ENCODE measurements at places on chromosomes 4 and X. TPM values are rescaled to one million over a fixed set of nuclear protein-coding genes. Genes with fewer than 3 reads are reported as not detected.

DNA sequence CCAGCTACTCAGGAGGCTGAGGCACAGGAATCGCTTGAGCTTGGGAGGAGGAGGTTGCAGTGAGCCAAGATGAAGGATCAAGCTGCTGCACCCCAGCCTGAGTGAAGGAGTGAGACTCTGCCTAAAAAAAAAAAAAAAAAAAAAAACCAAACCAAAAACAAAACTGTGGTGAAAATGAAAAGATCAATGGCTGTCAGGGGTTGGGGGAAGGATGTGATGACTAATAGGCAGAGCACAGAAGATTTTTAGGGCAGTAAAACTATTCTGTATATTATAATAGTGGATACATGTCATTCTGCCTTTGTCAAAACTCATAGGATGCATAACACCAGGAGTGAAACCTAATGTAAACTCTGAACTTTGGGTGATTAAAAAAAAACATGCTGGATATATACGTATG, 69.9 kb upstream of the ELOVL6 start:
- no peak for DNase-seq

- DNase-seq, result no peak
Measured at GRCh38 chr4:2301225-2301642, 39.3 kb upstream of the MXD4 start.

- DNase-seq, result no peak
Measured at GRCh38 chrX:43975796-43976195, 2.6 kb upstream of the NDP start.

DNA sequence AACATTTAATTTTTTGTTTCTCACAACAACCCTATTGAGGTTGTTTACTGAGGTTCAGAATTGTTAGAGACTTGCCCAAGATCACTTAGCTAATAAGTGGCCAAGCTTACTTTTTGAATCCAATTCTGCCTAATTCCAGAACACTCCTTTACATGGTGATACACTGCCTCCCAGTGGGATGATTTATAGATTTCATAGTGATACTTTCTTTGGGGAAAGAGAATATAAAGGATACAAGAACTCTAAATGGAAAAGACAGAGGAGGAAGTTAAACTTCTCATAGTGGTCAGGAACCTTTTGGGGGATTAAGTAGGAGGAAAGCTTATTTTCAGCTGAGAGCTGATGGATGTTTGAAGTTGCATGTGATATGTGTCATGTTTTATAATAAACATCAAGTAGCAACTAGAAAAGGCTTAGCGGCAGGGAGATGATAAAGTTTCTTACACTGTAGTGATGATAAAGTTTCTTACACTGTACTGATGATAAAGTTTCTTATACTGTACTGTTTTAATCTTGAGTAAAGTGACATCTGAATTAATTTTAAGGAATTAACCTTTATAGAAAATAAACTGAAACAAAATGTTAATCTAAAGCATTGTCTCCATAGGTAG, 15.3 kb downstream of the STAG2 start:
- DNase-seq, result no peak

DNA sequence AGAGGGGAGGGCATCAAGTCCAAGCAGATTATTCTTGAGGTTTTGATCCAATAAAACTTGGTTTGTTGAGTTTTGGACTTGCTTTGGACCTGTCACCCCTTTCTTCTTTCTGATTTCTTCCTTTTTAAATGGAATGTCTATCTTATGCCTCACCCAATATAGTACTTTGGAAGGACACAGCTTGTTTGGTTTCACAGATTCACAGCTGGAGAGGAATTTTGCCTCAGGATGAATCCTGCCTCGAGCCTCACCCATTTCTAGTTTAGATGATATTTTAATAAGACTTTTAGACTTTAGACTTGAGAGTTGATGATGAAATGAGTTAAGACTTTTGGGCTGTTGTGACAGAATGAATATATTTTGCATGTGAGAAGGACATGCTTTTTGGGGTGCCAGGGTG, 136.9 kb upstream of the PDE5A start:
- DNase-seq, result no peak

DNA sequence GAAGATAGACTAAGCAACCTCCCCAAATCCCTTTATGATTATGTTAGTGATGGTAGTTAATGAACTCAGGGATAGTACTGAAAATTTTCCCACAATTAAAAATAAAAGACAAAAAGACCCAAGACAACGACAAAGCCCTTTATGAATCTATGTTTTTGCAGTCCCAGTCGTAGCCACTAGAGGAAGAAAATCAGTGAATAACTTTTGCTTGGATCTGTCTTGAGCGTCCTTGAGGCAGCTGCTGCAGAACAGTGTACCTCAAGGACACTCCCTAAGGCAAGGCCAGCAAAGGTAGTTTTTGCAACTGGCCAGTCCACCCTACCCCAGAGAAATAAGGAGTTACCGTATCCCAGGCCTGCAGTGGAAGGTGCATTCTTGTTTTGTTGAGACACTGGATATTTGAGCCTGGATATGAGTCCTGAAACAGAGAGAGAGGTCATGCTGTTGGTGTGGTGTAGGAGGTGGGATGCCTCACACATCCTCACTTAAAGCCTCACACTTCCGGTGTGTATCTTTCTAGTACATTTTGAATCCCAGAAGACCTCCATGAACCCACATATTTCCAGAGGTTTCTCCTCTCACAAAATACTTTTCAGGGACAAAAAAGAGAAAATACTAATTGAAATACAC, 8.7 kb upstream of the TIMM8A start:
- no peak for DNase-seq

- DNase-seq, result no peak
Measured at GRCh38 chr4:139833151-139833910, 167.7 kb downstream of the MGST2 start.

GRCh38 chr4:162498168-162498567, 334.4 kb upstream of the FSTL5 start:
- DNase-seq, result no peak

GRCh38 chr4:69743476-69744156, 16.8 kb downstream of the SULT1B1 start:
- DNase-seq, result no peak

DNA sequence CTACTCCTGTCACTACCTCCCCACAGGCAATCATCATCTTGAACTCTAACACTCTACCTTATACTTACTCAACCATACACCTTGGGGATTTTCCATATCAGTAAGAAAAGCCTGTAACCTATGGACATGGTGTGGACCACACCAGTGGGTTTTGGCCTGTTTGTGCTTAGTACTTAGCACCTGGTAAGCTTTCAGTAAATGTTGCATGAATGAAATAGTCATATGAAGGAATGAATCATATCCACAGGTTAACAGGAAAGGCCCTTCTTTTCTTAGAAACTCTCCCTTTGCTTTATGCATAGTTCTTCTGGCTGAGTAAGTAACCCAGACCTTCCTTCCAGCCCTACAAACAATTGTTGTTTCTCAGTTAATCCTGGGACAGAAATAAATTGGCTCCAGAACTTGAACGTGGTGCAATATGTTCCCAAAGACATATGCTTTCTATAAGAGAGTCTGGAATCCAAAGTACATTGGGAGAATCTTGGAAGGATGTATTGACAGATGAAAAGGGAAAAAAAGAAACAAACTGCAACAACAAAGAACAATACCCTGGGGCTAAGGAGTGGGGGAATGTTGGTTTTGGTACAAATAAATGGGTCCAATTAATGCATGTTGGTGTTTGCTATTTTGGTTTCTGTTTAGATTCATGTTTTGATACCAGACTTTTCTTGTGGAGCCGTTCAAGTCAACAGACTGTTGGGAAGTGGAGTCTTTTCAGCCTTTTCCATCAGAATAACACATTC, 27.8 kb downstream of the RASL11B start:
- DNase-seq, result no peak

GRCh38 chrX:1164322-1165288, 47.8 kb downstream of the CRLF2 start:
- no peak for DNase-seq

DNA sequence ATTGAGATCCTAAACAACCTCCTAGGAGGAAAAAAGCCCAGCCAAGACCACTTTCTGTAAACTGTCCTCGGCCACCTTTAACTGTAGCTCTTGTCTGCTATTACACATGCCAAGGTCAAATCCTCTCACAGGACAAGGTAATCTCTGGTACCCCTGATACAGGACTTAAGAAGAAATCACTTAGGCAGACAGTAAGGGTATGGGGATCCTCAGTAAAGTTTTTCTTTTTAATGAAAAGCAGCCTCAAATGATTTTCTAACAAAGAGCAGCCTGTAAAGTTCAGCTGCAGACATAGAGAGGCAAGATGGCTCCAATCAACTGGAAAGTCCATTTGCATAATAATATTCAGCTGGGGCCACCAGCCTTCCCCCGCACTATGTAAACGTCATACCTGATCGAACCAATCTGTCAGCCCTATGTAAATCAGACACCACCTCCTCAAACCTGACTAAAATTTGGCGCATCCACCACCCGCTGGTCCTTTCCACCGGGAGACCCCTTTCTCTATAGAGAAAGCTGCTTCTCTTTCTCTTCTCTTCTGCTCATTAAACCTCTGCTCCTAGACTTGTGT, 14.6 kb upstream of the MPP1 start:
- DNase-seq, result no peak

DNA sequence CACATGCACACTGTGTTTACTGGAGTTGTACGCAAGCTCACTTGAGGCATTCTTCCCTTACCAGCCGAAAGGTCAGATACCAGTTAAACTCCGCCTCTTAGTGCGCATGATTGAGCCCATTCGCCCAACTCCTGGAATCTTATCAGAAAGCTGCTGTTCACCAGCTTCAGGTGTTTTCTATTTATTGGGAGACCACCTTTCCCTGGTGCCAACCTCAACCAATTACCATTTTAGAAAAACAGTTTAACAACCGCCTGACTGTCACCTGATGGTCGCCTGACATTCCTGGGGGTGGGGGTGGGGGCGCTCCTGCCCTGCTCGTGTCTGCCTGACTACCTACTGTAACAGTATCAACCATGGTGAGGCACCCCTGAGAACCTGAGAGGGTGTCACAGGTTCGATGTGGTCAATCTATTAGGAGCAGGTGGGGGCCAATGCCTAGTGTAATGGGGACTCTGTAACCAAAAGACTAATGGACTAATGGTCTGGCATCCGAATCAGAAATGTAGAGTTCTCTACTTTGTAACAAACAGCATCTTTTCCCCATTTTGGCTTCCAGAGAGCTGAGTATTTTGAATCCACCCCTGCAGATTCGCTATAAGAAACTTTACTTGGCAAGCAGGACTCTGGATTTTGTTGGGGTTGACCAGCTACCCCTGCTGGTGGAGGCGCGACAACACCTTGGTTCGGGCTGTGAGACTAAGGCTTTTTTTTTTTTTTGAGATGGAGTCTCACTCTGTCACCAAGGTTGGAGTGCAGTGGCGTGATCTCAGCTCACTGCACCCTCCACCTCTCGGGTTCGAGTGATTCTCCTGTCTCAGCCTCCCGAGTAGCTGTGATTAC, 58.2 kb upstream of the ZNF157 start:
- peak; percentile 59 for DNase-seq

GRCh38 chr4:26020083-26020668, 106.2 kb downstream of the SMIM20 start:
- DNase-seq, result peak; percentile 39

DNA sequence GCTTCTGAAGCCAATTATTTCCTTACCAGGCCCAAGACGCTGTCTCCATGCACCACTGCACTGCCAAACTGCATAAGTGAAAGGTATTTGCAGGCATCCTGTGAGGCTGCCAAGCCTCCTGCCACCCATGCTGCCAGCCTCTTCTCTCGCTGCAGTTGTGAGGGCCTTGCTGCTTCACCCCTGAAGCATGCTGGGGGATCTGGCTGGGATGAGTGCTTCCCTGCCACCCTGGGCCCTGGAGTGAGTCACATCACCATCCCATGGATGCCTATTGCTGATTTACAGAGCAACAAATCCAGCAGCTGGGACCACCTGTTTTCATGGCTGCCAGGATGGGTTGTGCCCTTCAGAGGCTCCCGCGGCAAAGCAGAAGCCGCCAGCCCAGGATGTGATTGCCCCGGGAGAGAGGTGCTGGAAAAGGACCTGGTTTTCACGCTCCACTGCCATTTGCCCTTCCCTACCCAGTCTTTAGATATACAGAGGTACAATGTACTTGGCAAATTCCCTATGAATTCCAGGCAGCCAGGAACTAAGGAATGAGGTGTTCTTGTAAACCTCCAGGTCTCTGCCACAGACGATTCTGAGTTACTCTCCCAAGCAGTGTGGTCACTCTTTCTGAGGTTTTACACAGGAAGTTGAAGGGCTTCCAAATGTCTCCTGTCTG, 41.5 kb upstream of the PTCHD1 start:
- no peak for DNase-seq

GRCh38 chr4:109955146-109955545, 42.5 kb downstream of the EGF start:
- DNase-seq, result no peak

- DNase-seq, result no peak
Measured at GRCh38 chrX:9438933-9439494, 25.8 kb upstream of the TBL1X start.

- no peak for DNase-seq
Measured at GRCh38 chrX:24646006-24646405, 1.1 kb downstream of the PCYT1B start.

DNA sequence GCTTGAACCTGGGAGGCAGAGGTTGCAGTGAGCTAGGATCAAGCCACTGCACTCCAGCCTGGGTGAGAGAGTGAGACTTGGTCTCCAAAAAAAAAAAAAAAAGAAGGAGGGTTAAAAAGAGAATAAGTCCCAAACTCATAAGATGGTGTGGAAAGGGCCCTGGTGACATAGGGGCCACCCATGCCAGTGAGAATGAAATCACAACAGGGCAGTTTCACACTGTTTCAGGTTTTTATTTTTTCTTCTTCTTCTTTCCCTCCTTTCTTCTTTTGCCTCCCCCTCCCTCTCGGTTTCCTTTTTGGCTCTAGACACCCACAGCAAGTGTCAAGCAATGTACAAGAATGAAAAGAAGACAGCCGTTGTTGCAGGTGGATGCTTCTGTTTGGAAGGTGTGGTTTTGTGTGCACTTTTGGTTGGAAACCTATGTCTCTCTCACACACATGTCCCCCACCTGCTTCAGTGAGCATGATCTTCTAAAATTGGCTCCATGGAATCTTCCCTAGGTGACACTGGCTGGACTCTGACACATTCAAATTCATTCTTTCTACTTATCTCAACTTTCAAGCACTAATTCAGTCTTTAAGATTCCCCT, 14.4 kb upstream of the TLR8 start:
- DNase-seq, result no peak

- DNase-seq, result no peak
Measured at GRCh38 chrX:110794601-110795000, 1.0 kb downstream of the CHRDL1 start.

GRCh38 chr4:1714303-1715001, 2.3 kb upstream of the SLBP start:
- no peak for DNase-seq

GRCh38 chr4:140943486-140944198, 187.5 kb upstream of the TBC1D9 start:
- DNase-seq, result no peak

DNA sequence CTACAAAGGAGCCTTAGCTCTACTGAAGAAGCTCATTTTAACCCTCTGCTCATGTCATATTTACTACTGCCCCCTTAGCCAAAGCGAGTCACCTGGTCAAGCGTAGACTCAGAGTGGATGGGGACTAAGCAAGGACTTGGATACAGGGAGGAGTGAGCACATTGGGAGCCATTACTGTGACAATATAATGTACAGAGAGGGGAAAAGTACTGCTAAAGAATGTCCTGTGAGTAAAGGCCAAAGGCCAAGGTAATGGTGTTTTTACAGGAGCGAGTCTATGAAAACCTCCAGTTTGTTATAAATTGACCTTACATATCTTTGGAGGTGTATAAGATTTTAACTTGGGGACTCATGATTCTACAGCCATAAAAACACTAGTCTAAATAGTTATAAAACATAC, 10.6 kb upstream of the GK start:
- DNase-seq, result no peak

The LUZP4 gene
- polyA plus RNA-seq, result not detected

The CCKAR gene
- polyA plus RNA-seq, result 0.35 TPM

The RAB40AL gene
- polyA plus RNA-seq, result 0.61 TPM

The ZCCHC18 gene
- polyA plus RNA-seq, result 5.4 TPM
